ENCODE measurements at places on chromosomes 6 and 20. TPM values are rescaled to one million over a fixed set of nuclear protein-coding genes. Genes with fewer than 3 reads are reported as not detected.

Gene FOXO3
- 73.0 TPM for total RNA-seq

Gene HDGFL1
- total RNA-seq: not detected

Gene RGS17
- total RNA-seq: under 0.01 TPM

Gene GZF1
- 18.4 TPM for total RNA-seq

Gene ECHDC1
- 43.6 TPM for total RNA-seq

Gene ARMH2
- total RNA-seq: not detected

Gene BCAS1
- total RNA-seq: 0.11 TPM

Gene RFX6
- total RNA-seq: not detected

Gene GJA1
- 195 TPM for total RNA-seq

Gene BPIFA1
- total RNA-seq: not detected

Gene FOXS1
- not detected for total RNA-seq

Gene NHLRC1
- 3.9 TPM for total RNA-seq

Gene REM1
- total RNA-seq: not detected

Gene CD109
- 181 TPM for total RNA-seq

Gene RPP21
- 19.2 TPM for total RNA-seq

Gene EYA2
- total RNA-seq: not detected

Gene PAX1
- not detected for total RNA-seq

Gene CPNE5
- not detected for total RNA-seq

Gene APCDD1L
- 1.5 TPM for total RNA-seq

Gene CLDN20
- not detected for total RNA-seq

Gene NRSN2
- total RNA-seq: 26.3 TPM

Gene CALHM5
- total RNA-seq: under 0.01 TPM

Gene WFDC11
- not detected for total RNA-seq

Gene NKX2-4
- total RNA-seq: not detected

Gene MYBL2
- total RNA-seq: 45.0 TPM

Gene TRIM10
- not detected for total RNA-seq

Gene CST7
- not detected for total RNA-seq

Gene TXNDC5
- 306 TPM for total RNA-seq

Gene PPP1R14C
- 14.5 TPM for total RNA-seq

Gene BPIFB3
- not detected for total RNA-seq

Gene OOEP
- total RNA-seq: not detected

Gene CAGE1
- total RNA-seq: 0.22 TPM

Gene FLRT3
- total RNA-seq: 35.9 TPM

Gene LHFPL5
- not detected for total RNA-seq

Gene NKAIN2
- 0.11 TPM for total RNA-seq

Gene PDE7B
- under 0.01 TPM for total RNA-seq

Gene PAK5
- not detected for total RNA-seq

Gene DLL1
- not detected for total RNA-seq

Gene TP53TG5
- total RNA-seq: not detected

Gene FLOT1
- 87.2 TPM for total RNA-seq

Gene SIRT5
- 11.7 TPM for total RNA-seq

Measured in placental epithelial cell (primary cell).